Central memory CD8-positive, alpha-beta T cell (primary cell): ENCODE measurements at places on chromosomes 12 and 14.

DNA sequence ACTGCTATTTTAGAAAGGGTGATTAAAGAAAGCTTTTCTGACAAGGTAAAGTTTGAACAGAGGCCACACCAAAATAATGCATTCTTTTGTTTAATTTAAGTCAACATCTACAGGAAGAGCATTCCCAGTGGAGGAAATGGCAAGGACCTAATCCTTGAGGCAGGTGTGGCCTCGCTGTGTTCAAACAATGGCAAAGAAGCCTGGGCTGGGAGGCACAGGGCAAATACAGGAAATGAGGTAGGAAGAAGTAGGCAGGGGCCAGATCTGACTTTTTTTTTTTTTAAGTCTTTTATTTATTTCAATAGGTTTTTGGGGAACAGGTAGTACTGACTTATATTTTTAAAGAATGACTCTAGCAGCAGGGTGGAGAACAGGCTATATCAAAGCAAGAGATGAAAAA lies 53.5 kb downstream of the ARMH4 start:
- no peak overlapping the region for H3K27ac ChIP-seq
- H3K27me3 ChIP-seq: peaks cover 17% of the 10 kb centered on the region
- H3K36me3 ChIP-seq: no peaks in the 10 kb centered on the region
- no peaks in the 10 kb centered on the region for H3K4me1 ChIP-seq
- no peak overlapping the region for H3K4me3 ChIP-seq

DNA sequence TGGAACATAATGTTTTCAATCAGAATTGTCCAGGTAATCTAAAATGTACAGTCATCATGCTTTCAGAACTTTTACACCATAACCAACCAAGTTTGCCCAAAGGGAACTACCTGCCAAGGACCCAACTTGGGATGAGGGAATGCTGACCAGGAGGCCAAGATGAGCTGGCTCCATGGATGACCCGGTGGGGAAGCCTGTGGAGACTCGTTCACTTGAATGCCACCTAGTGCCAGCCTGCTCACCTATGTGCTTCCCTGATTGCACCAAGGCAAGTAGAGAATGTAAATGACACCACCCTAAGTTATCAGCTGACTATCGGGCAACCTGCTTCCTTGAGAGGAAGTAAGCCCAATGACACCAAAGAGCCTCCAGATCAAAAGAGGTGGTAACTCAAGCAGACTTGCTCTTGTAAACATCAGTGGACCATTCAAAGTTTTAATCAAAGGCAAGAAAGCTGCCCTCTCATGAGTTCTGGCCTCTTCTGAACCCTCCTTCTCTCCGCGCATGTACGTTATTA lies 137.3 kb downstream of the TTC7B start:
- H3K4me1 ChIP-seq: peaks cover 11% of the 10 kb centered on the region
- H3K27me3 ChIP-seq: no peaks in the 10 kb centered on the region
- no peak for DNase-seq

GRCh38 chr12:124350491-124350890 lies 55.6 kb downstream of the RFLNA start:
- no peaks in the 10 kb centered on the region for H3K27me3 ChIP-seq
- no peak for DNase-seq

GRCh38 chr12:130509454-130509853 lies 171.8 kb downstream of the PIWIL1 start:
- H3K27ac ChIP-seq: no peak overlapping the region
- H3K36me3 ChIP-seq: no peaks in the 10 kb centered on the region
- H3K4me3 ChIP-seq: no peak overlapping the region
- no peaks in the 10 kb centered on the region for H3K27me3 ChIP-seq
- no peaks in the 10 kb centered on the region for H3K4me1 ChIP-seq

DNA sequence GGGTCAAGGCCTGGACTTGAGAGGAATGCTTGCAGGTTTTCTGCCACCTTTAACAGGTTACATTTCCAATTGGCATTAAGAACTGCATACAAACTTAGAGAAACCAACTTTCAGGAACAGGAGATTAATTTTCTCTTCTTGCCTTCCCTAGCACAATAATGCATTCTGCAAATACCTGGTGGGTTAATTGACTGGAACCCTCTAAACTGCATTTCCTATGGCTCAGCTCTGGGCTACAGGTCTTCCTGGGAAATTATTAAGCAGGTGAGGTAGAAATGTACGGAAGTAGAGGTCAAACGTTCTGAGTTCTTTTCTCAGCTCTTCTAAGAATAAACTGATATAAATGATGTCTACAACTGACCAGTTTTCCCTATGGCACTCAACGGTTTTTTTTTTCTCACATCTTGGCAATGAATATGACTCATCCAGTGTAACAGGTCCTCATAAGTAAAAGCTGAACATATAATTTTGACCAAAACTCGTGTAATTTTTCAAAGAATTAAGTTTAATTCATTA lies 144.9 kb upstream of the PELI2 start:
- no peak overlapping the region for H3K27ac ChIP-seq
- no peaks in the 10 kb centered on the region for H3K4me1 ChIP-seq
- no peak overlapping the region for H3K4me3 ChIP-seq
- H3K36me3 ChIP-seq: no peaks in the 10 kb centered on the region
- DNase-seq: no peak

DNA sequence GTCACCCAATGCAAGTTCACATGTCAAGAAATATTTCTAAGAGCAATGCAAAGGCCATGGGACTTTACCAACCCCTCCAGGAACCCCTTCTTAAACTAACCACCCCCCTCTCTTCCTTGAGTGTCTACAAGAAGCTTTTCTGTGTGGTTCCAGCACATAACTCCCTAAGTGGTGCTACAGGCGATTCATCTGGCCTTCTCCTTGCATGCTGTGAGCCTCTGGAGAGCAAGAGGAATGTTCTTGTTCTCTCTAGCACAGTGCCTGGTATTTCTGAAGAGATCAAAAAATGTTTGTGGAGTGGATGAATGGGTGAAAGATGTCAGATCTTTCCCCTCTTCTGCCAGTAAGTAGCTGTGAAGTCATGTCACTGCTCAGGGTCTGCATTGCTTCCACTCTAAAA lies 5.9 kb upstream of the RNASE12 start:
- H3K4me1 ChIP-seq: peaks cover 5% of the 10 kb centered on the region
- no peak for DNase-seq
- H3K4me3 ChIP-seq: no peak overlapping the region
- H3K36me3 ChIP-seq: peaks cover 1% of the 10 kb centered on the region
- no peak overlapping the region for H3K27ac ChIP-seq

DNA sequence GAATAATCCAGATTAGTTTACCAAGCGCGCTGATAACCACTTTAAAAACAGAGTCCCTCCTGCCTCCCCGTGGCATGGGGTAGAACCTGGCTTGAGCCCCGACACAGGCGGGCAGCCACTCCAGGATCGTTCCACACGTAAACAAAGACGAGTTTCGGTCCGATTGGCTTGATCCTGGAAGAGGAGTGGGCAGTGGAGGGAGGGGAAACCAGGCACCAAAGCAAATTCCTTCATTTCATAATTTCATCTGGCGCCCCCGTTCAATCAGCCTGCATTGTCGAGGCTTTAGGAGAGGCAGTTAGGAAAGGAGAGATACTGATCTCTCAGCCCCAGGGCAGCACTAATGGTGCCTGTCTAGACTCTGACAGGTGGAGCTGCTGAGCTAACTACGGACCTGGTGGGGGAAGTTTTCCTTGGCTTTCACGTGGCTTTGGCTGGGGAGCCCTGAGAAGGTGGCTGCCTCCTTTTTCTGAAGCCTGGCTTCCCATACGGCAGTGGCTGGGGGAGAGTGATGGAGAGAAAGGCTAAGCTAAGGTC lies 751 bp upstream of the GPRC5A start:
- DNase-seq: no peak
- H3K36me3 ChIP-seq: no peaks in the 10 kb centered on the region
- H3K4me3 ChIP-seq: peak overlapping the region; percentile 59
- H3K4me1 ChIP-seq: peaks cover 5% of the 10 kb centered on the region
- peaks cover 85% of the 10 kb centered on the region for H3K27me3 ChIP-seq
- no peak overlapping the region for H3K27ac ChIP-seq

GRCh38 chr12:11623382-11623781 lies 26.1 kb upstream of the ETV6 start:
- H3K27me3 ChIP-seq: no peaks in the 10 kb centered on the region
- no peak overlapping the region for H3K4me3 ChIP-seq
- H3K36me3 ChIP-seq: no peaks in the 10 kb centered on the region
- H3K4me1 ChIP-seq: no peaks in the 10 kb centered on the region

GRCh38 chr14:49418789-49419188 lies 167.4 kb downstream of the RPS29 start:
- H3K36me3 ChIP-seq: no peaks in the 10 kb centered on the region
- H3K27me3 ChIP-seq: peaks cover 55% of the 10 kb centered on the region
- H3K4me3 ChIP-seq: no peak overlapping the region
- DNase-seq: no peak

- no peaks in the 10 kb centered on the region for H3K4me1 ChIP-seq
- H3K36me3 ChIP-seq: no peaks in the 10 kb centered on the region
- no peaks in the 10 kb centered on the region for H3K27me3 ChIP-seq
- H3K27ac ChIP-seq: no peak overlapping the region
- no peak for DNase-seq
These were observed 376.6 kb upstream of the TBX3 start for GRCh38 chr12:115060477-115061168.

DNA sequence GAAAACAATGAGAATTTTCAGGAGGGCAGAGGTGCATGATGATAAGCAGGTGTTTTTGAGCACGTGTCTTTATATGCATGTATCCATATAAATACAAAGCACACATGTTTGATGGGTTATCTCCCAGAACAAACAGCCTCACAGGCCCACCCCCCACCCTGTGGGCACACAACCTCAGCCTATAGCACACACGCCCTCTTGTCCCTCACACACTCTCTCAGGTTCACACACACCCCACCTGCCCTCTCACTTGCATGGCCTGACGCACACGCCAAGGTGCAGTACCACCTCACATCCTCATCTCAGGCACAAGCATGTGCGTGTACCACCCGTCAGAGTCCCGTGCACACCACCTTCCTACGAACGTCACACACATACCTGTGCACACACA lies 8.6 kb upstream of the KRT8 start:
- H3K36me3 ChIP-seq: no peaks in the 10 kb centered on the region
- no peak for DNase-seq
- H3K4me1 ChIP-seq: no peaks in the 10 kb centered on the region
- no peak overlapping the region for H3K4me3 ChIP-seq
- H3K27ac ChIP-seq: no peak overlapping the region
- H3K27me3 ChIP-seq: peaks cover 15% of the 10 kb centered on the region

- H3K36me3 ChIP-seq: no peaks in the 10 kb centered on the region
- H3K4me3 ChIP-seq: no peak overlapping the region
These were observed 453.9 kb downstream of the AACS start for GRCh38 chr12:125519026-125519651.

DNA sequence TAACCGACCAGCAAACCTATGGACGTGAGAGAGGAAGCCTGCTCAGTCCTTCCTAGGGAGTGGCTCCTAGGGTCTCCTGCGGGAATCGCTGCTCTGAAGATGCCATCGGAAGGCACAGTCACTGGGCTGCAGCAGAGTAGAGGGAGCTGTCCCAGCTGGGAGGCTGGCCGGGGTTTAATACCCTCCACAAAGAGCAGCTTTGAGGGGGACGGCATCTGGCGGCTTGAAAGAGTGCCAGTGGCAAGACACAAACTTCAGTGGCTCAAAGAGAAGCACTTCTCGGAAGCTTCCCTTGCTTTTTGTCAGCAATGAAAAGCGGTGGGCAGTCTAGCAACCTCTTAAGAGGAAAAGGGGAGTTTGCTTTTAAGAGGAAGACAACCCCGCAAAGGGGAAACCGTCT lies 114.6 kb downstream of the TMEM132C start:
- no peak for DNase-seq
- no peak overlapping the region for H3K27ac ChIP-seq
- H3K27me3 ChIP-seq: peaks cover 27% of the 10 kb centered on the region
- H3K4me1 ChIP-seq: no peaks in the 10 kb centered on the region
- no peaks in the 10 kb centered on the region for H3K36me3 ChIP-seq
- no peak overlapping the region for H3K4me3 ChIP-seq

- H3K27ac ChIP-seq: no peak overlapping the region
- no peaks in the 10 kb centered on the region for H3K27me3 ChIP-seq
- peaks cover 29% of the 10 kb centered on the region for H3K36me3 ChIP-seq
- H3K4me3 ChIP-seq: no peak overlapping the region
- DNase-seq: no peak
These were observed 2.1 kb downstream of the TDP1 start for GRCh38 chr14:89957791-89958190.

DNA sequence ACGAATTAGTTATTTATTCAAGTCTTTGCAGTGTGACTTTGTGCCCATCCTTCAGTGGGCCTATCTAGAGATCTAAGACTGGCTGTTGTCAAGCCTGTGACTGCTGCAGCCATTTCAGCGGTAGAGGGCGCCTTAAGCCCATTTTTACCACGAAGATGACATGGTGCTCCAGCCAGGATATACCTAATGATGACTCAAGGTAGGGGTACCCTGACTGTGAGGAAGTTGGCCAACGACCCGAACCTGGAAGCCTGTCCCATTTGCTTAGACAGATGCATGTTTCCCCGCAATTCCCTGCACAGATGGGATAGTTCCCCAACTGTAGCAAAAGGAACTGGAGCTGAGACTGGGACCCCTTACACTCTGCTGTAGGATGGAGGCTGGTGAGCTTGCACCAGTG lies 41.3 kb downstream of the RAB3IP start:
- H3K27me3 ChIP-seq: no peaks in the 10 kb centered on the region
- no peak overlapping the region for H3K27ac ChIP-seq
- H3K4me1 ChIP-seq: peaks cover 13% of the 10 kb centered on the region
